Suprapubic skin (tissue), 4 donors: ENCODE measurements at places on chromosomes 13 and 19.

DNA sequence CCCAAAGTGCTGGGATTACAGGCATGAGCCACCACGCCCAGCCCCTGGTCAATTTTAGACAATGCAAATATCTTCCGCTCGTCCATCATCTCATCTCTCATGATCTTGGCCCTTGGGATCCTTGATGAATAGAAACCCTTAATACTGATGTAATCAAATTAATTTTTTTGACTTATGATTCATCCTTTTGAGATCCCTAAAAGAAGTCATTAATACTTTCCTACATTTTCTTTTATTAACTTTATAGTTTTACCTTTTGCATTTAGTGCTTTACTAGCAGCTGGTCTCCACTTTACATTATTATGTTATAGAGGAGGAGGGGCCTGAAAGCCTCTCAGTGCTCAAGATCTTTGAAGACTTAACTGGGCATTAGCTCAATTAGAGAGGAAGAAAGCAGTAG is 7.7 kb upstream of the KASH5 start:
- no peak for DNase-seq

DNA sequence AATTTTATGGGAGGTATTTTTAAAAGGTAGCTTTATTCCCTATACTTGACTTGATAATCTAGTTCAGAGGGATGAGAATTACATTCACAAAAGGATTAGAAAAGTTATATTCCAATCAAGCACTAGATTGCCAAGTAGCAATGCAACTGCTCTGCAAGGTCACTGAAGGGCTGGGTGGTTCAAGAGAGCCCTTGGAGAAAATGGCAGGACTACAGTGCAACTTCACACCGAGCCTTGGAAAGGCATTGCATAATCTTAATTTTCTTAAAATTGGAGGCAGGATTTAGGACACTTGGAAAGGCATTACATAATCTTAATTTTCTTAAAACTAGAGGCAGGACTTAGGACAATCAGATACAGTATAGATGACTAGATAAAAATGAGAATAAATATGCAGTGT is 315.9 kb downstream of the DCT start:
- no peak for DNase-seq

GRCh38 chr19:29873024-29873800 is 61.4 kb downstream of the CCNE1 start:
- peak; percentile 71 for DNase-seq

GRCh38 chr13:73521290-73521624 is 462.5 kb downstream of the KLF5 start:
- DNase-seq, result no peak

DNA sequence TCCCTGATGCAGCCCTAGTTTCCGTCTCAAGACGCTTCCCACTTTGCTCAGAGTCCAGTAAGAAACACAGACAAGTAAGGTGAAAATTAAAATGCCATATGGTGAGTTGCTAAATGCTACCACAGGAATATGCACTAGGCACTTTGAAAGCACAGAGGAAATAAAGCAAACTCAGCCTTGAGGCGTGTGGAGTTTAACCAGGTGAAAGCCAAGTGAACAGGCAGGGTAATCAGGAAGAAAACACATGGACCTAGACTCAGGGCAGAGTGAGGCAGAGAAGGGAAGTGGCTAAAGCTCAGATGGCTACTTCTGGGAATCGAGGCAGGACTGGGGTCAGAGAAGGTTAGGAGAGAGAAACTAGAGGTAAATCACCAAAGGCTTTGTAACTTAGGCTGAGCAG is 5.4 kb upstream of the UBL3 start:
- DNase-seq, result no peak

GRCh38 chr13:98103942-98104880 is 38.7 kb upstream of the FARP1 start:
- no peak for DNase-seq

GRCh38 chr13:97761796-97762540 is 191.5 kb upstream of the IPO5 start:
- DNase-seq, result no peak

DNA sequence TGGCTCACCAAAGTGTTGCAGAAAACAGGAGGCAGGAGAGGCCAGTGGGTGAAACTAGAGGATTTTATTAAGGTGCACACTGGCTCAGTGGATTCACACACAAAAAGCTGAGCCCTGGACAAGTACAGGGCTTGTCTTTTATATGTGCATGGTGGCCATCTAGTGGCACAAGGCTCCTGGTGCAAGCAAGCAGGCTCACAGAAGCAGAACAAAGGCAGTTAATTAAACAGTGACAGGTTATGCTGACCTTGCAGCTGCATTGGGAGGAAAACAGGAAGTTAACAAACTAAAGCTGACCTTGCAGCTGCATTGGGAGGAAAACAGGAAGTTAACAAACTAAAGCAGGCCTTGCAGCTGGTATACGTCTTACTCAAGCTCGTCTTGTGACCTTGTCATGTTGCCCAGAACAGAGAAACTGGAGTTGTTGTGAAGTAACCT is 65.3 kb upstream of the ZNF681 start:
- DNase-seq, result no peak

DNA sequence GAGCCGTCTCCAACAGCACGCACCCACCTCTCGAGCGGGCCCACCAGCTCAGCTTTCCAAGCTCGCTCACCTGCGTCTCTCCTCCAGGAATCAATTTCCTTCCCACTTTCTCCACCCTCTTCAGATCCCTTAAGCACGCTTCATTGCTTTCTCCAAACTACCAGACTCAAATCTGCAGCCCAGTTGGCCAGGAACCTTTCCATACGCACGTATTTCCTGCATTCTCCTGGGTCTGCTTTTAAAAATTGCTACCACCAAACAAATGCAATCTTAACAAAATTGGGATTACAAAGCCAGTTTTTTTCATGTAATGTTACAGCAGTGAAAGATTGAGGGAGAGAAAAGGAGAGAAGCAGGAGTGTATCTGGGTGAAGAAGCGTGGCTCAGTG is 1.5 kb downstream of the ENOX1 start:
- no peak for DNase-seq

DNA sequence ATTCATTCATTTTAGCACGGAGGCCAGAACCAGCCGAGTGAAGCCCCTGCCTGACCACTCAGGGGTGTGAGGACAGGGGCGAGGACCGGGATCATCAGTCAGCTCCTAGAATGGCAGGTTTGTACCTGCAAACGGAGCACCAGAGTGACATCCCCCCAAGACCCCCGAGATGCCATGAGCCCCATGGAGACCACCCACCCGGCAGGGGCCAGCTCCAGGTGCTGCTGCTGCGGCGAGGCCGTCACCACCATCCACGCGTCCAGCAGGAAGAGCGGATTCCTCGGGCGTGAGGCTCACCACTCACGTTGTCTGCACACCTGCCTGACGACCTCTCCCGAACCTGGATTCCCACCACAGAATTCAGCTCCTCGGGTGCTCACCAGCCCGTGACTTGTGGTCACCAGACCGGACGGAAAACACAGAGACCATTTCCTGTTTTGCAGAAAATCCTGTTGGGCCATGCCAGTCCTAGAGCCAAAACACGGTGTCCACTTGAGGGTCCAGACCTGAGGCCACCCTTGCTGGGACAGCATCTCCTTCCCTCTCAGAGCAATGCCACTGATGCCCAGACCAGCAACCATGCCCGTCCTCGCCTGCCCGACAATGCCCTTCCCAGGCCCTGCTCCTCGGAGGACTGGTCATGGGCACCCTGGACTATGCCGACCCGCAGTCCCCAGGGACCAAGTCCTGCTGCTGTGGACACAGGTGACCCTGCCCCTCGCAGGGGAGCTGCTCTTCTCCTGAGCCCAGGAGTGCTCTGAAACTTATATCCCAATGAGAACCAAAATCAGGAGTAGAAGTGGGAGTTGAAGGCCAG is 74.2 kb downstream of the RASA3 start:
- peak; percentile 58 for DNase-seq

GRCh38 chr19:1006711-1007398 is 6.6 kb downstream of the GRIN3B start:
- no peak for DNase-seq

DNA sequence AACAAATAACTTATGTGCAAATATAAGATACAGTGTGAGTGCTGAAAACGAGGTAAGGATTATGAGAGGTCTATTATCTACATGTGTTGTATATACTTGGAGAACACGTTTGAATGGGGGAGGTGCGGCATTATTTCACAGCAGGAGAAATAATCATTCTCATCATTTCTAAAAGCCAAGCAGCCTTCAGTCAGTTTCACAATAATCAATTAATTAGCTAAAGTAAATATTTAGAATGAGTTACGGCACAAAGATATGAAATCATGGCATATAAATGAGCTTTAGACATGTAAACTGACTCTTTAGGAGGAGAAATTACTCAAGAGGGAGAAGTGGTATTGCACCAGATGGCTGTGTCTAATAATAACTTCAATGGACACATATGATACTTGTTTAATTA is 366.6 kb downstream of the DNAJC15 start:
- DNase-seq, result no peak

- no peak for DNase-seq
Measured at GRCh38 chr13:90889906-90890834, 457.3 kb upstream of the MIR17HG start.

GRCh38 chr13:34277936-34278335 is 460.0 kb downstream of the RFC3 start:
- DNase-seq, result no peak

DNA sequence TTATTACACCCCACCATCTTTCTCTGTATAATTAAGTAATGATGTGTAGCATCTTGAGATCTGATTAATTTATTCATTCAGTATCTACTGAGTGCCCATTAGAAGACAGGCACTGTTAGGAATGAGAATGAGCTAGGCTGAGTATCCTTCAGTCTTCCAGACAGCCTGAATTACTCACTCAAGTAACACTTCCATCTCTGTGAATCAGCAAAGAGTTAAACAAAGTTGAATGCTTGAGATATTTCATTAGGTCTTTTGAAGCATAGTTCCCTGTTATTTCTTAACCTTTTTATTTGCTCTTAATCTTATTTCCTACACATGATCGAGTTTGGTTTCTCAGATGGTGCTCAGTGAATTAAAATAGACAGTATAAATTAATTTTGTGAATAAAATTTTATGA is 413.7 kb downstream of the DCT start:
- no peak for DNase-seq

- no peak for DNase-seq
Measured at GRCh38 chr13:94268661-94269060, 210.8 kb downstream of the DCT start.

- DNase-seq, result no peak
Measured at GRCh38 chr19:7550987-7551761, 15.7 kb downstream of the PNPLA6 start.

DNA sequence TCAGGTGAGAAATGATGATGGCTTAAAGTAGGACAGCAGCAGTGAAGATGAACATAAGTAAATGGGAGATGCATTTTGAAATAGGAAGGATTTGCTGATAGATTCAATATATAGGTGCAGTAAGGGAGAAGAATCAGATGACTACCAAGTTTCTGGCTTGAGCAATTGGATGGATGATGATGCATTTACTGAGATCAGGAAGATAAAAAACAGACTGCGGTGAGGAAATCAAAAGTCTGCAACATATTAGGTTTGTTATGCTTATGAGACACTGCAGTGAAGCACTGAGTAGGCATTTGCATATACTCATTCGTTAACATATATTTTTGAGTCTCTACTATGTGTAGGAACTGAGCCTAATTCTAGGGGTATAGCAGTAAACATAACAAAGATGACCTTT is 184.2 kb downstream of the LACC1 start:
- DNase-seq, result no peak

- DNase-seq, result peak; percentile 27
Measured at GRCh38 chr19:37983153-37983552, 76.1 kb downstream of the SIPA1L3 start.

DNA sequence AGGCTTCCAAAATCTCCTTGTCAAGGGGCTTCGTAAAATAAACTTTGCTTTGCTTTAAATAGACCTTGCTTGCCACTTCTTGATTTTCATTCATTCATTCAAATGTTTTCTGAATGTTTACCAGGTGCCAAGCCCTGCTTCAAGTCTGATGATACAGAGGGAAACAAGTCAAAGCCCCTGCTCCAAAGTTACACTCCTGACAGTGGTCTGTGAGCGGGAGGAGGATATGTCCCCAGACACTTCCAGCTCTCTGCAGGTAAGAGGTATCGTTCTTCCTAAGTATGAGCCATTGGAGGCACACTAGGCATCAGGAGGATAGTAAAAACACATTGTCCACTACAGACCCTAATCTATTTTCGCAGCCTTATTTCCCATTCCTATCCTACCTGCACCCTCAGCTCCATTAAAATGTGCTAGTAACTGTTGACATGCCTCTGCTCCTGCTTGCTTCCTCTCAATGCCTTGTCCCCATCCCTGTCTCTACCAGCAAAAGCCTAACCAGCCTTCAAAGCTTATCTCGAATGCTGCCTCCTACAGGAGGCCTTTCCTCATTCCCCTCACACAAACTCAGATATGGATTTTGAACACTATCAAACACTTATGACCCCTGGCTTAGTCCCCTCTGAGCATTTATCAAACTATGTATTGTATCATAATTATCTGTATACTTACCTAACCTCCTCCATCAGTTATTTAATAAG is 6.2 kb upstream of the WBP4 start:
- no peak for DNase-seq

DNA sequence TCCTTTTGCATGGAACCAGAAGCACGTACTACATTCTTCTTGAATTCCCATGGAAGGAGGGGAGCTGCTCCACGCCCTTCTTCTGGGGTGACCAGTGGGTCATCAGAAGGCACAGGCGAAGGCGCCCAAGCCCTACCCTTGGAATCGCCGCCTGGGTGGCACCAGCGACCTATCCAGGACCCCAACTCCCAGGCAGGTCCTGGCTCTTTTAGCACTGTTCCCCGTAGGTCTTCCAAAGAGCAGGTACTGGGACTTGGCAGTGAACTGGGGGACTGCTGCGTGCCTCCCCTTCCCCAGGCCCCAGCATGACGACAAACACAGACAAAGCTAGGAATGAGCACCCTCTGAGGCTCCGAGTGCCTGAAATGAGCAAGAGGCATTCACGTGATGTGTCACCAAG is 45.0 kb downstream of the CEBPG start:
- no peak for DNase-seq

- DNase-seq, result no peak
Measured at GRCh38 chr13:97921176-97921816, 32.2 kb upstream of the IPO5 start.

DNA sequence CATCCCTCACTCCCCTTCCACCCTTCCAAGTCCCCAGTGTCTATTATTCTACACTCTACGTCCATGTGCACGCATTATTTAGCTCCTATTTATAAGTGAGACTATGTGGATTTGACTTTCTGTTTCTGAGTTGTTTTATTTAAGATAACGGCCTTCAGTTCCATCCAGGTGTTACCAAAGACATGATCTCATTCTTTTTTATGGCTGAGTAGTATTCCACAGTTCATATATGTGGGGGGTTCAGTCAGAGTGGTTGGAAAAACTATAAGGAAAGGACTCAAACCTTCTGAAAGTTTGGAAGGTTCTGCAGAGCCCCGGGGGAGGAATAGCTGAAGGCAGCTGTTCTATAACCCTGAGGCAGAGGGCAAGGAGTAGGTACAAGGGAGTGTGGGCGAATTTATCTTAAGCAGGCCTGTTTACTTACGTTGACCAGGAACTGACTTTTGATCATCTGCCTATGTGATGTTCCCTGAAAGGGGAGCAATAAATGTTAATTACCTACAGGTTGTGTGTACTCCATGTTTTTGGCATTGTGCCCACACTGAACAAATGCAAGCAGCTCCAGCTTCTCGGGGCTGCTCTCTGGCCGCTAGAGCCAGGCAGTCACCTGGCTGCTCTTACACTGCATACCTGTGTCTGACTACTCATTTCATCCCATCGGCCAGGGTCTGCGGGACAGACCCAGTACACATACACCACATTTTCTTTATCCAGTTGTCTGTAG is 13.5 kb upstream of the ADGRE1 start:
- no peak for DNase-seq

GRCh38 chr19:54608792-54609191 is 15.4 kb downstream of the LILRA1 start:
- no peak for DNase-seq
